CMK (cell line): ENCODE measurements at places on chromosomes 4 and X.

GRCh38 chr4:77990904-77991358 lies 66.2 kb upstream of the FRAS1 start:
- no peak for DNase-seq

DNA sequence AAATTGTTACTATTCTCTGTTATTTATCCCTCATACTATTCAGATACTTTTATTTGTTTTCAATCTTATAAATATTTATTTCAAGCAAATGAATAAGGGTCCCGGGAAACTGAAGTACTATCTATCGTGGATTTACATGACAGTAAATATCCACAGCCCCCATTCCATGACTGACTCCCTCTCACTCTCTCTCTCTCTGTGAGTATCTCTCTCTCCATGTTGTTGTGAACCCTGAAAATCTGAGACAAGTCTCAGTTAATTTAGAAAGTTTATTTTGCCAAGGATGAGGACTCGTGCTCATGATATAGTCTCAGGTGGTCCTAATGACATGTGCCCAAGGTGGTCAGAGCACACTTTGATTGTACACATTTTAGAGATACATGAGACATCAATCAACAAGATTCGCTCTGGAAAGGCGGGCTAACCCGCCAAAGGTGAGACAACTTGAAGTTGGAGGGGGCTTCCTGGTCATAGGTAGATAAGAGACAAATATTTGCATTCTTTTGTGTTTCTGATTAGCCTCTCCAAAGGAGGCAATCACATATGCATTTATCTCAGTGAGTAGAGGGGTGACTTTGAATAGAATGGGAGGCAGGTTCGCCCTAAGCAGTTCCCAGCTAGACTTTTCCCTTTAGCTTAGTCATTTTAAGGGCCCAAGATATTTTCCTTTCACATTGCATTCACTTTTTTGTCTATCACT lies 986.4 kb downstream of the NLGN4X start:
- no peak for DNase-seq

- DNase-seq, result no peak
Measured at GRCh38 chr4:152455311-152455710, 80.6 kb downstream of the FBXW7 start.

- no peak for DNase-seq
Measured at GRCh38 chr4:113349430-113349829, 300.0 kb downstream of the ANK2 start.
